ENCODE measurements at places on chromosomes 5 and 9.

GRCh38 chr5:94266170-94266569 lies 352.2 kb downstream of the KIAA0825 start:
- DNase-seq = peak; percentile 30

DNA sequence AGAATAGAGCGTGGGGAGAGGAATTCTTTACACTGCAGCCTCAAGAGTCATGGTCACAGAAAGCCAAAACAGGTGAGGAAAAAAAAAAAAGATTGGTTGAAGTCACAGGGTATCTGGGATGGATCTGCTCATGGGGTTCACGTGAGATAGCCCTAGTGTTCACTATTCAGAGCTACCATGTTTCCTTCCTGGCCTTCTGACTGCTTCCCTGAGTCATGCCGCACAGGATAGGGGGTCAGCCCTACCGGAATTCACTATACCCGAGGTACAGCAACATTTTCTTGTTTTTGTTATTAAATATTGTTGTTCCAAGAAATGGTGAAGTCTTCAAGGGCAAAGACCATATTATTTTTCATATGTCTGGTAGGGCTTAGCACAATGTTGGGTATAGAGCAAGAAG lies 21.5 kb upstream of the MAN2A1 start:
- no peak for DNase-seq

- no peak for DNase-seq
Observed at GRCh38 chr9:133612816-133613215, 3.6 kb upstream of the FAM163B start.

GRCh38 chr9:92649007-92649406 lies 20.9 kb downstream of the IPPK start:
- no peak for DNase-seq

DNA sequence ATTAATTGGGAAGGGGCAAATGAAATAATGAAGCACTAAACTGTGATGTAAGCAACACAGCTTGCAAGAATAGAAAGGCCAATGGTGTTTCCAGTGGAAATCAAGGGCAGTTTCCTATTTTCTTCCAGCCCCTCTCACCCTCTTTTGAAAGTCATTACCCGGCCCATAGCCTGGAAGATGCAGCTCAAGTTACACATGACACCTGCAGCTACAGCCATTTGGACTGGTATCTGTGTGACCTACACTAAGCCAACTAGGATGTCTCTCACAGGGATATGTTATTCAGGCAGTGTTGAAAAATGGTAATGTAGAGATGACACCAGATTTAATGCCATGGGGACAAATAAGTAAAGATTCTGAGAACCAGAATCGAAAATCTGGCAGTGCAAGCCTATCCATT lies 439.4 kb upstream of the ZNF462 start:
- DNase-seq = no peak

- peak; percentile 11 for DNase-seq
Observed at GRCh38 chr9:114957558-114957957, 27.2 kb upstream of the TNFSF8 start.

DNA sequence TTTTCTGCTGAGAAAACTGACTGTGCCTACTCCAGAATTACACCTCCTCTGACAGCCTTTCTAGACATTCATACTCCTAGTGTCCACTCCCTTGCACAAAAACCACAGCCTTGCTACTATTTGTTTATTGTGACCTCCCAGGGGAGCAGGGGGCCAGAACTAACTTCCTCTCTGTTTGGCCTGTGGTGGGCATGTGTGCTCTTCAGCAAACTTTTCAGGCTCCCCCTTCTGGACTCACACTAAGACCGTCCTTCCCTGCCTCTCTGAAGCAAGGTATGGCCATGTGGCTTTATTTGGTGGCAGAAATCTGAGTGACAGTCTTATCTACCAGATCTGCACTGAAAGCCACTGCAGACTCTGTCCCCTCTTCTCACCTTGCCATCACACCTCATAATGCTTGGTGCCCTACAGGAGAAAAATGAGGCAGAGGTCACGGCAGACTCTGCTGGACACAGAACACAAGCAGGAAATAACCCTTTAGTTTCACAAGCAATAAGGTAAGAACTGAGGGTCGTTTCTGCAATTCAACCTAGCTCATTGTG lies 28.2 kb downstream of the LIFR start:
- DNase-seq = no peak

- DNase-seq = no peak
Observed at GRCh38 chr5:175548626-175549311, 70.4 kb downstream of the SFXN1 start.

DNA sequence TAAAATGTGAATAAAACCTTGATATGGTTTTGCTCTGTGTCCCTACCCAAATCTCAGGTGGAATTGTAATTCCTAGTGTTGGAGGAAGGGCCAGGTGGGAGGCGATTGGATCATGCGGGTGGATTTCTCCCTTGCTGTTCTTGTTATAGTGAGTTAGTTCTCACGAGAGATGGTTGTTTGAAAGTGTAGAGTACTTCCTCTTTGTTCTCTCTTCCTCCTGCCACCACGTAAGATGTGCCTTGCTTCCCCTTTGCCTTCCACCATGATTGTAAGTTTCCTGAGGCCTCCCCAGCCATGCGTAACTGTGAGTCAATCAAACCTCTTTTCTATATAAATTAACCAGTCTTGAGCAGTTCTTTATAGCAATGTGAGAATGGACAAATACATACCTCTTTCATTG lies 34.9 kb downstream of the TARS1 start:
- no peak for DNase-seq

DNA sequence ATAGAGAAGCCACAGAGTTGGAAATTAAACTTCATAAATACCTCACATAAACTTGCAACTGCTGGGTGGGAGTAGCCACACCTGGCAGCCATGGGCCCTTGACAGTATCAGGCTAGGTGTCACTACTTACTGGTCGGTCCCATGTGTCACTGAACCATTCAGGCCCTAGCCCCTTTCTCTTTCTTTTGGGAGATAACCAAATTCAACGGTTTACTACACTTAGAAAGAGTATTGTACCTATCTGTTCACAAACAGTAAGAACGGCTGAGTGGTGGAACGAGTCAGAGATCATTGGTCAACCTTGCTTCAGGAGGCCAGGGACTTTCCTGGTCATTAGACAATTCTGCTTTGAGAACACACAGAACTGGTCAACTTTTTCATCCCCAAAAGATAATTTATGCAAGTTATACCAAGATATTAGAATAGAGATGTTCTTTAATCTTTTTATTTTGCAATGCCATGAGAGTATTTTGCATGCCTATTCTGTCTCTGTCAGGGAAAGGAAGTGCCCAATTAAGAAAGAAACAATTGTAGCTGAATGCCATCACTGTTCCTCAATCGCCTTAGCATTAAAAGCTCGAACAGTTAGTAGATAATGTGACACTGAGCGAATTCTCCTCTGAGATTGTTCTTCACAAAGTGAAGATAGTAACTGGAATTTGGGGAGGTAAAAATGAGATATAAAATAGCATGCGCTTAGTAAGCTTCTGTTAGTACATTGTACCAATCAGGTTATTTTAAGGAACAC lies 50.9 kb downstream of the GOLPH3 start:
- no peak for DNase-seq

- DNase-seq = no peak
Observed at GRCh38 chr5:9495121-9495520, 50.8 kb downstream of the SEMA5A start.

- no peak for DNase-seq
Observed at GRCh38 chr9:129283705-129284606, 105.9 kb upstream of the IER5L start.

DNA sequence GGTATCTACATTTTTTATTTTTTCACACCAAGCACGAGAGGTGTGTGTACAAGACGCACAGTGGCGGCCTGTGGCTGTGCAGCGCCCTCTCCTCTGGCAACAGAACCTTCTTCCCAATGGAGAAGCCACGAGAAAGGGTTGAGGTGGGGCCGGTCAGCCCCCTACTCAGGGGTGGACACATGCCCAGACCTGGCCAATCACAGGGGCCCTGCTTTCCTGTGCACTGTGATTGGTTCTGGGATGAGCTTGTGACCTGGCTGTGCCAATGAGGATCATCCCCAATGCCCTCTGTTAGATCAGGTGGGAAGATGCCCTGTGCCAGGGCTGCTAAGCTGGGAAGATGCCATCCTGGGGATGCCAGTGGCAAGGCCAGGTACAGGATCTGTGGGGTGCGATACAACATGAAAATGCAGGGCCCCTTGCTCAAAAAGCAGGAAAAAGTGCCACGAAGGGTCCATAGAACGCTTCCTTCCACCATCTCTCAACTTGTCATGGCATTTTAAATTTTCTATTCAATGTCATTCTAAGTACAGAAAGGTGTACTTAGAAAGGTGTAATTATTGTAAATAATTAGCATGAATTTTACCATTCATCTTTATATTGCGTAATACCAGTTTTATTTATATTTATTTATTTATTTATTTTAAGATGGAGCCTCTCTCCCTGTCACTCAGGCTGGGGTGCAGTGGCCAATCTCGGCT lies 15.4 kb downstream of the IER5L start:
- DNase-seq = no peak

DNA sequence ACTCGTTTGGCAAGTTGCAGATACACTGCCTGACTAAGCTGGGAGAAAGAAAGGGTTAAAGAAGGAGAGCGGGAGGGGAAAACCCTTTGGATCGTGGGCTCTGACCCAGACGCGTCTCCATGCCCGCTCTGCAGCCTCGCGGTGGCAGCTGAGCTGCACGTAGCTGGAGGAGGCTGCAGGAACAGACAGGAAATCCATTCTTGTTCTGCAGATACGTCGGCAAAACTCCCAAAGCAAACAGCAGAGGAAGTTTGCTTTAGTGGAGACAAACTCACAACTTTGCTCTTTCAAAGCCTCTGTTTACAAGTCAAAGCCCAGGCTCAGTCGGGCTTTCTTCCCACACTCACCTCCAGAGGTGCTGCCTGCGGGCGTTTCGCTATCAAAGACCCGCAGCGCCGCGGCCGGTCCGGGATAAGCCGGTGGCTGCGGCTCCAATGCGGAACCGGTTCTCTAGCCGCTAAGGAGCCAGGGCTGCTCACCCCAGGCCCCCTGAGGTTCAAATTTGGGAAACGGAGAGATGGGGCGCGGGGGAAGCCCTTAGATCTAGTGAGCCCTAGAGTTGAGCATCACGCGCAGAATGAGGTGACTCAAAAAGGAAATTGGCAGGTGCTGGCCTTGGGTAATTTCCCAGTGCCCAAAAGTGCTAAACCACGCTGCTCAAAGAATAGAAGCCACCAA lies 60.7 kb downstream of the MAT2B start:
- peak; percentile 28 for DNase-seq

GRCh38 chr9:91336786-91337185 lies 24.9 kb downstream of the AUH start:
- DNase-seq = no peak

DNA sequence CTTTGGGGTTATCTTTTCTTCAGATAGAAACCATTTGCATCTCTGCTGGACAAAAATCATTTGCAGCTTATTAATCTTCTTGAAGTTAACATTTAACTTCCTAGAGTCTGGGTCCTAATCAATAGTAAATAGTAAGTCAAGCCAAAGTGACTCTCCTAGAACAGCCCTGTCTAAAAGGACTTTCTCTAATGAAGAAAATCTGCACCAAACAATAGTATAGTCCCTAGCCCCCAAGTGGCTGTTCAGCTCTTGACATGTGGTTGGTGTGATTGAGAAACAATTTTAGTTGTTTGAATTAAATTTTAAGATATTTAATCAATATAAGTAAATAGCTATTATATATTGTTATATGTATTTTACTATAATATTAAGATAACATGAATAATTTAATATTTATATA lies 64.6 kb upstream of the SHB start:
- DNase-seq = no peak

GRCh38 chr5:156951359-156951758 lies 11.7 kb downstream of the TIMD4 start:
- no peak for DNase-seq

GRCh38 chr9:90854637-90855175 lies 53.1 kb downstream of the SYK start:
- DNase-seq = no peak

- no peak for DNase-seq
Observed at GRCh38 chr5:148633067-148633377, 21.3 kb downstream of the HTR4 start.

Measured in AG10803 (cell line).